Pulmonary artery endothelial cell (primary cell): ENCODE measurements at places on chromosomes 5 and 9. TPM values are rescaled to one million over a fixed set of nuclear protein-coding genes. Genes with fewer than 3 reads are reported as not detected.

SUSD3 gene
- total RNA-seq = 0.13 and 0.39 TPM in 2 replicates

PCDHGA12 gene
- total RNA-seq = 5.1 and 8.7 TPM in 2 replicates

PIP5KL1 gene
- total RNA-seq = 0.21 and 0.79 TPM in 2 replicates

- DNase-seq = no peak
Observed at GRCh38 chr5:97101189-97101910, 41.1 kb downstream of the LIX1 start.

GRCh38 chr5:60993425-60993824 lies 48.4 kb downstream of the NDUFAF2 start:
- no peak for DNase-seq

DNA sequence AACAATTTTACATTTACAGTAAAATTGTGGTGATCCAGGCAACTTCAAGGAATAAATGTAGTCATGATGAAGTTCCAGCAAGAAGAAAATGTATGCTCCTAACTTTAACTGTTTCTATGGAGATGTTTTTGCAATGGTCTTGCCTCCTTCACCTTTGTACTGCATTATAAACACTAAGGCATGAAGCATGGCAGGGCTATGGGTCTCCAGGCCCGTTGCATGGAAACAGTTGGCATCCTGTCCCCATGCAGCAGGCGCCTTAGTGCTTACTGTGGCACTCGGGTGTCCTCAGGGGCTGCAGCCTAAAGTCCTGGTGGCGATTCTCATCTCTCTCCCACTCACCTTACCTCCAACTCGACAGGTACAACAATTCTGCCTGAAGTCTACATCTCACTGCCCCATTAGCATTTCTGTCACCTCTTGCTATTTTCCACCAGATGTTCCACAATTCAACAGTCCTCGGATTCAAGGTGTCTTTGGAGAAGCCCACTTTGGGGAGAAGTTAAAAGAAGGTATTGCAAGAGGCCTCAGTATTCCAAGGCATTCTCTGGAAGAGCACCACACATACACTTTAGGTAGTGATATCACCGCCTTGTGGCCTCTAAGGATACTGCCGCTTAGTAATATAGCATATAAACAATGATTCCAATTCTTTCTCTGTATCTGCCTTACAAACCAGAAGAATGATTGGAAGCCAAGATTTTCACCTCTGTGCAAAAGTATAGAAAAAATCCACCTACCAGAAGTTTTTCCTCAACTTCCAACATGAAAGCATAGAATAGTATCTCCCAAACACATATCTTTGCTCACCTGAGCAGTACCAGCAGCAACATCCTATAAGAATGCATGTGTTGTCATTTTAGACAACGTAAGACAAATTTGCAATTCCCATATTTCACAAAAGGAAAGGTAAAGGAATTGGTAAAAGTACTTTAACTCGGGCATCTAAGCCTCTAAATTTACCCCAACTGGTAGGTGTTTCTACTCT lies 5.1 kb downstream of the LIFR start:
- DNase-seq = peak; percentile 22

- no peak for DNase-seq
Observed at GRCh38 chr5:173742432-173742816, 126.0 kb upstream of the BOD1 start.
